Endodermal cell (in vitro differentiated cells): ENCODE measurements at places on chromosomes 5 and 9. TPM values are rescaled to one million over a fixed set of nuclear protein-coding genes. Genes with fewer than 3 reads are reported as not detected.

SLC4A9 gene
- total RNA-seq, result 0.27 and 0.79 TPM in 2 replicates

QRFP gene
- not detected in 3 replicates for total RNA-seq

PGM5 gene
- 0.64 to 1.2 TPM (median 0.67 TPM) in 3 replicates for total RNA-seq

DNA sequence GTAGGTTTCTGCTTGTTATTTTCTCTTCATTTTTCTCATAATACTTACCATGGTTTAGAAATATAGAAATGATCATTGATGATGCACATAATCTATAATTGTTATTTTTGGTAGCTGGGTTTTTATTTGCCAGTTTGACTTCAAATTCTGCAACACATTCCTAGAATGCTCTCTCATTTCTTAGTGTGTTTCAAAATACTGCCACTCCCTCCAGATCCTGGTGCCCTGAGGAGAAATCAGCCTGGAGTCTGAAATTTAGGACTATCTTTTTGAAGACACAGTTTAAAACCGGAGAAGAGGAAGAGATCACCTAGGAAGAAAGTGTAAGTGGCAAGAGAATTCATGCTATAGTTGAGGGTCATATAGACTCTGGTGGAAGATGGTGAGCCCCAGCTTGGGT, 57.5 kb downstream of the TAF11L14 start:
- DNase-seq, result no peak

DNA sequence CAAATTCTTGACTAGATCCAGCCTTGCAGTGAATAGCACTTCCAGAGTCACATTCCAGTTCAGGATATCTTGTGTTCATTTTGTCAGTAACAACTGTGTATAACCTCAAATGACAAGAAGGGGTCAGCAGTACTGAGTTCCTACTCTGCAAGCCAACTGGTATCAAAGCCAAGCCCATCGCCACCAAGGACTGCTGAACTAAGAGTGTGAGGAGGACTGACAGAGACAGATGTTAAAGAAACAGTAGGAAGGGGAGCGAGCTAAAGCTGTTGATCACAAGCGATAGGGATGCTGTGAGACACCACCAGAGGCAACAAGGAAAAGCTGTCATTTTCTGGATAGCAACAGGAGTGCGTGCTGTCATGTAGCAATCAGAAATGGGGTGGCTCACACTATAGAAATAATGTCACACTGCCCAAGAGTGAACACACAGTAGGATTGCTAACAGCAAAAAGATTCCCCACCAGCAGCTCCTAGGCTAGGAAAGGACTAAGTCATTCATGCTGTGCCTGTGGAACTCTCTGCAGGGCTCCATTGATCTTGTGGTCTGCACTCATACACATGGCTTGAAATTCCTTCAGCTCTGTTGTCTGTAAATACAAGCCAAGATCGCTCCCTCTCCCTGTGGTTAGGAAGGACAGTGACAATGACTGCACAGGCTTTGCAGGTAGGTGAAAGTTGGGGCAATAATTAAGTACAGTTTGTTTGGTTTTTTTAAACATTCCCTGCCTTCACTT, 658.6 kb downstream of the NR2F1-AS1 start:
- DNase-seq, result peak; percentile 77

- no peak for DNase-seq
Observed at GRCh38 chr5:81779125-81779915, 28.4 kb upstream of the SSBP2 start.

DNA sequence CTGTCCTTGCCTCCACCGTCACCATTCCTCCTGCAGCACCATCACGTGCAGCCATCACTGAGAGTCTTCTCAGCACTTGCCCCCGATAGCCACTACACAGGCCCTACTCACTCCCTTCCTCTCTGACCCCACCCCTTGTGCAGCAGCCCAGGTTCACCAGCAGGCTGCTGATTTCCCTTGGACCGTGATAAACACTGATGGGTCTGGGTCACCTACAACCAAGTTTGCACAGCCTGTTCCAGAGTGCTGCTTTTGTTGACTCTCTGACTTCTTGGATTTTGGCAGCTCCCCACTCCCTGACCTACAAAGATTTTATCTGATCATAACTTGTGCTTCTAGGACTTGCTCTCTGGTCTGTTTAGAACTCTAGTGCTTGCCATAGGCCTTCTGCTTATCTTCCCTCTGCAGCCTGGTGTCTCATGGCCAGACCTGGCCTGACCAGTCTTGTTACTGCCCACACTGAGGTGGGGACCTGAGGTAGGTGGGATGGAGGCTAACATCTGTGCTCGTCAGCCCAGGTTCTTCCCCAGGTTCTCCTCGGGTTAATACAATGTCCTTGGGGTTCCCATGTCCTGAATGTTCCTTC, 109.3 kb downstream of the TARS1 start:
- DNase-seq, result no peak

GRCh38 chr5:11329679-11330078, 568.6 kb upstream of the DAP start:
- no peak for DNase-seq

GRCh38 chr5:103109277-103109676, 10.7 kb downstream of the GIN1 start:
- no peak for DNase-seq
